Stimulated activated CD8-positive, alpha-beta memory T cell treated with anti-CD3 and anti-CD28 coated beads, Interleukin-15, amount 100 ng/mL, for 1 hour (primary cell): ENCODE measurements at places on chromosomes 3 and 15.

GRCh38 chr3:141648055-141648910, 89.8 kb upstream of the RNF7 start:
- DNase-seq = no peak

DNA sequence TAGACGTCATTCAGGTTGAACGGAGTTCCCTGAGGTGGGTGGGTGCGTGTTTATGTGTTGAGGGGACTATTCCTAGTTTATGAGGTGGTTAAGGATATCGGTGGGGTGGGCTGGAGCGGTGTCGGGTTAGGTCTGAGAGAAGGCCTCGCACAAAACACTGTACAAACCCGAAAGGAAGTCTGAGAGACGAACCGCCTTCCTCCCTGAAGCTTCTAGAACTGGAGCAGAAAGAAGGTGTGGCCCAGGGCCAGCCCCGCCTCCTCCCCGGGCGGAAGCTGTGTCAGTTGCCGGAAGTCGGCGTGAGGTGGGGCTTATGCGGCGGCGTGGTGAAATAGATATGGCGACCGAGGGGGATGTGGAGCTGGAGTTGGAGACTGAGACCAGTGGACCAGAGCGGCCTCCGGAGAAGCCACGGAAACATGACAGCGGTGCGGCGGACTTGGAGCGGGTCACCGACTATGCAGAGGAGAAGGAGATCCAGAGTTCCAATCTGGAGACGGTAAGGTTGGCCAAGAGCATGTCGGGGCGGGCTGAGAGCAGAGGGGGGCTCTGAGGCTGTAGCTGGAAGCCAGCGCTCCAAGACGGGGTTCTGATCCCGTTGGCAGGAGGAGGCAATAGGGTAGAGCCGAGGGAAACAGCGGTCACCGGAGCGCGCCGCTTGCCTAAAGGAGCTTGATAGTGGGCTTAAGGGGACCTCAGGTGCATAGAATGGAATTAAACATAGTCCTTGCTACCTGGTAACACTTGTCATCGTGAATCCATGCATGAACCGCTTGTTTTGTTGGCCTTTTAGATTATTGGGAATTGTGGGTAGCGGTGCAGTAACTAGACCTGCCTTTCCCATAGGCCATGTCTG, at the start of gene HYPK:
Gene HYPK, plus strand, starts transcription at position 314 of the 856 bp plus-strand sequence. Its CDS starts 24 bp downstream, at position 338.
- DNase-seq = peak; percentile 89

DNA sequence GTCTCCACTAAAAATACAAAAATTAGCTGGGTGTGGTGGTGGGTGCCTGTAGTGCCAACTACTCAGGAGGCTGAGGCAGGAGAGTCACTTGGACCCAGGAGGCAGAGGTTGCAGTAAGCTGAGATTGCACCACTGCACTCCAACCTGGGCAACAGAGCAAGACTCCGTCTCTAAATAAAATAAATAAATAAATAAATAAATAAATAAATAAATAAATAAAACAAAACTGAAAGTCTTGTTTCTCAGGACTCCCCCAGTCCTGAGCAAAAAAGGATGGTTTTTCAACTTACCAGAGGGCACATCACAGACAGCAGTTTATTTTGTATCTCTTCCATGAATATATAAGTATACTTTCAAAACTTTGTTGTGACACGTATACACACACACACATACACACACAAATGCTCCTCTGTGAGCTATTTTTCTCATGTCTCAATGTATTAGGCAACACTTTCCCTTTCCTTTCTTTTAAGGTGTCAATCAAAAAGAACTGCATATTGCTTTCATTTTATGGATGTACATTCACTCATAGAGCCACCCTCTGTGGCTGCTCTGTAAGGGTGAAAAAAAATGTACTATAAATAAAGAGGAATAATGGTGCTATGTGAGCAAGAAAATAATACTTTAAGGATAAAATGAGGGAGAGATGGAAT, 54.8 kb upstream of the MITF start:
- no peak for DNase-seq

- no peak for DNase-seq
Measured at GRCh38 chr3:195057716-195058115, 213.2 kb downstream of the XXYLT1 start.

- DNase-seq = no peak
Measured at GRCh38 chr15:69100821-69101220, 59.6 kb upstream of the GLCE start.

DNA sequence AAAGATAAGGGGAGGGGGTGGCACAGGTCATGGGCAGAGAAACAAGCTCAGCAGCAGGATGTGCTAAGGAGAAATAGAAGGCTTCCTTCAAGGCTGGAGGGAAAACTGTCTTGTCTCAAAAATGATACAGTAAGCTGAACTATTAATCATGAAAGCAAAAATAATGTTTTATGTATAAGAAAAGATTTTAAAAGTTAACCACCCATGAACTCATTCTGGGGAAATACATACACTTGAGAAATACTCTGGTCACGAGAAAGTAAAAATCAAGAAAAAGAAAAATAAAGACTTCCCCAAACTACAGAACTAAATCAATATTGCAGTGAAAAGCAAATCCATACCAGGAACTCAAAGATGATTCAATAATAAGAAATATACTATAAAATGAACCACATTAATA, 80.7 kb downstream of the KLF13 start:
- no peak for DNase-seq

GRCh38 chr3:40523781-40524180, 979 bp upstream of the ZNF621 start:
- DNase-seq = no peak

DNA sequence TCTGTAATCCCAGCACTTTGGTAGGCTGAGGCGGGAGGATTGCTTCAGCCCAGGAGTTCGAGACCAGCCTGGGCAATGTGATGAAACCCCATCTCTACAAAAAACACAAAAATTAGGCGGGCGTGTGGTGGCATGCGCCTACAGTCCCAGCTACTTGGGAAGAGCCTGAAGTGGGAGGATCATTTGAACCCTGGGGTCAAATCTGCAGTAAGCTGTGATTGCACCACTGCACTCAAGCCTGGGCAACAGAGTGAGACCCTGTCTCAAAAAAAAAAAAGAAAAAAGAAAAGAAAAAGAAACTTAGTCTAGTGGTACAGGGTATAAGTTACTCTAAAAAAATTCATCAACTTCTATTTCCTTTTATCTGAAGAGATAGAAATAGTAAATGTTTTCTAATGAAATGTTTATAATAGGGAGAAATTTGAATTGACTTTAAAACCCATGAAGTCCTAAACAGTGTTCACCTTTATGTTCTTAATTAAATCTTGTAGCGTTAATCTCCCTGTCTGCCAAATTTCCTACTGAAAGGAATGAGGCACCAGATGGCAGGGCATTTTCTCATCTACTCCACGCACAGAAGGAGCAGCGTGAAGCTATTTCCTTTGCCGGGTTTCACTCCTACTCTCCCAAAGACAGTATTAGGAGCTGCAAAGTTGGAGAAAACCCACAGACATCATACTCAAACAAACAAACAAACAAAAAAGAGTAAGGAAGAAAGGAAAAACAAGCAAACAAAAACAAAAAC, 1.9 kb downstream of the PCLAF start:
- no peak for DNase-seq

DNA sequence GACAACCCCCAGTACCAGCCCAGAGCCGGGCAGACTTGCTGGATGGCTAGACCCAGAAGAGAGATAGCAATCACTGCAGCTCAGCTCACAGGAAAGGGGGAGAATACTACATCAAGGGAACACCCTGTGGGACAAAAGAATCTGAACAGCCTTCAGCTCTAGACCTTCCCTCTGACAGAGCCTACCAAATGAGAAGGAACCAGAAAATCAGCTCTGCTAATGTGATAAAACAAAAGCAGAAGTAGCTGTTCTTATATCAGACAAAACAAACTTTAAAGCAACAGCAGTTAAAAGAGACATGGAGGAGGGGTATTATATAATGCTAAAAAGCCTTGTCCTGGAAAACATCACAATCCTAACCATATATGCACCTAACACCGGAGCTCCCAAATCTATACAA, 283.3 kb downstream of the KLF13 start:
- no peak for DNase-seq

DNA sequence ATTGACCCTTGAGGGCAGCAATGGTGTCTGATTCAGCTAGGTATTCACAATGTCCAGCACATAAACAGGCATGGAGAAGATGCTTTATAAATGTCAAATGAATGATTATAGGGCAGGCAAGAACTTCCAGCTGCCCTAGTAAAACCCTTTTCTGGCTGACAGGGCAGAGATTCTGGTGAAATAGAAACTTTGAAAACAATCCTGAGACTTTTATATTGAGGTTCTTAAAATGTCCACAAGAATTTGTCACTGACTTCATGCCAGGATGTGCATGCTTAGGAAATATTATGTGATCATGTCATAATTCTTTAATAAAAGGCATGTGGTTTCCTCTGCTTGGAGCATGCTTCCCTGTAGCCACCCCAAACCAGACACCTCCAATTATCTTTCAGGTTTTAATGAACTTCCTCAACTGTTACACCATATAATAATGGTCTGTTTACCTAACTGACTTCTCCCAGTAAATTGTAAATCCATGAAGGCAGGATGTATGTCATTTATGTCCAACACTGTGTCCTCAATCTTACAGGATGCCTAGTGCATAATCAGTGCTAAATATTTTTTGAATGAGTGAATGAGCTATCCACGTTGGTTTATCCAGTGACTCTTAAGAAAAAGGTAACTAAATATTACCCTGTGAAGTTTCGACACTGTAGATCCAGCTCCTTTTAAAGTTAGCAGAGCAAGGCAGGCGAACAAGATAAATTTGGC, 43.4 kb upstream of the CLRN1 start:
- DNase-seq = no peak

DNA sequence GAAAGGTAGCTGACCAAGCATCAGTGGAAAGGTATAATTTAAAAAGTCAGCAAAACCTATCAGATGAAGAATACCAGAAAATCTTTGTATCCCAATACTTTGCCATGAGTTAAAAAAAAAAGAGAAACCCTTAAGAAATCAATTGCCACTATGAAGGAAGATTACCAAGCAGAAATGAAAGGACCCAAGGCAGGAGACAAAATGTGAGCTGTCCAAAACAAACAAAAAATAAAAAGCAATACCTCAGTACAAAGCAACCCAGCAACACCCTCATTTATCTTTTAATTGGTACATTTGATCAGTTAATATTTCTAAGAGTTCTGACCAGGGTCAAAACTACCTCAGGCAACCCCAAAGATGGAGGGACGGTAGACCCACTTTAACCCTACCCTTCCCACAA, 65.3 kb downstream of the MOBP start:
- no peak for DNase-seq

GRCh38 chr15:100688549-100689120, 86.2 kb downstream of the ASB7 start:
- no peak for DNase-seq

GRCh38 chr3:136802481-136802996, 16.4 kb upstream of the SLC35G2 start:
- no peak for DNase-seq

GRCh38 chr3:122912772-122913538, 114.6 kb downstream of the SEMA5B start:
- no peak for DNase-seq

DNA sequence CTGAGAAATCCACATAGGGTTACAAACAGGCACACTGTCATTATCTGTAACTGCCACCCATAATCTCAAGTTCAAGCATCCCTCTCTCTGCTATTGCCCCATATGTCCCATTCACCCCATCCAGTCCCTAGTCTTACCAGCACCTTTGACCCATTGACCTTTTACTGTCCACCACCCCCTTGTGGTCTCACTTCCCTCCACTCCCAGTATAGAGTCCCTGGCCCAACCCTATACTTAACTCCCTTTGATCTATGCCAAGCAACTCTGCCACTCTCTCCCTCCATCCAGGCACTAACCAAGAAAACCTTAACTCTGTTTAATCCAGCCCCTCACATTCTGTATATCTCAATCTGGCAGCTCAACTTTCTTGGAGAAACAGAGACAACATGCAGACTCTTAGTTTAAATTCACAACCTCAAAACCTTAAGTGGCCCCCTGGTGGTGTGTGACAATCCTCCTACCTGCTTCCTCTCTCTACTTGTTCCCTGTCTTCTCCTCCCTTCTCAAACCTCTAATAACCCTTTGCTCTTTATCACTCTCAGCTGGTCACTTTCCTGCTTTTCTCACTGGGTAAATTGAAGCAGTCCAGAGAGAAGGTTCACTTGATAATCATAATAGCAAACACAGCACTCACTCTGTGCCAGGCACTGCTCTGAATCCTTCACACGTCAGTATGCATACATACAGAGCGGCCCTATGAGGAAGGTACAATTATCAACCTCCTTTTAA, 162.7 kb downstream of the STT3B start:
- no peak for DNase-seq

- no peak for DNase-seq
Measured at GRCh38 chr3:186789554-186790260, 6.3 kb downstream of the EIF4A2 start.

GRCh38 chr15:61069394-61070075, 159.6 kb downstream of the RORA start:
- DNase-seq = no peak

GRCh38 chr15:44535523-44536301, 1.2 kb upstream of the EIF3J start:
- DNase-seq = no peak

- DNase-seq = no peak
Measured at GRCh38 chr3:175270198-175270837, 411.2 kb downstream of the NAALADL2 start.

DNA sequence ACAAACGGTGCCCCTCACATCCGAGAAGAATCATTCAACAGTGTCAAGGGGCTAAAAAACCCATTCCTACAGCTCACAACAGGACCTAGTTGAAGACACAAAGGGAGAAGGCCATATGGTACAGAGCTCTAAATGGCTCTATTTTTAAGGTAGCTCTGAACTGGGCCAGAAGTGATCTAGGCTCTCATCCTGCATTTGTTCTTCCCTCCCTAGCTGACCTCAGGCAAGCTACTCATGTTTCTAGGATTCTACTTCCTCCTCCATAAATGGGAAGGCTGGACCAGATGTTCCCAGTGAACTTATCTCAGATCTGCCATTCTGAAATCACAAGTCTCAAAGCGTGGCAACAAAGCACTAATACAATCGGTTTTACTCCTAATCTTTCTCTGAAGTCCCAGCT, 62.3 kb downstream of the CPNE4 start:
- DNase-seq = no peak

GRCh38 chr3:102904629-102905028, 469.8 kb downstream of the ZPLD1 start:
- DNase-seq = no peak

GRCh38 chr3:5479229-5479799, 291.8 kb downstream of the EDEM1 start:
- no peak for DNase-seq
